SHP77 treated with DMSO at 0.1 percent for 48 hours (cell line): ENCODE measurements at places on chromosomes 4 and X.

DNA sequence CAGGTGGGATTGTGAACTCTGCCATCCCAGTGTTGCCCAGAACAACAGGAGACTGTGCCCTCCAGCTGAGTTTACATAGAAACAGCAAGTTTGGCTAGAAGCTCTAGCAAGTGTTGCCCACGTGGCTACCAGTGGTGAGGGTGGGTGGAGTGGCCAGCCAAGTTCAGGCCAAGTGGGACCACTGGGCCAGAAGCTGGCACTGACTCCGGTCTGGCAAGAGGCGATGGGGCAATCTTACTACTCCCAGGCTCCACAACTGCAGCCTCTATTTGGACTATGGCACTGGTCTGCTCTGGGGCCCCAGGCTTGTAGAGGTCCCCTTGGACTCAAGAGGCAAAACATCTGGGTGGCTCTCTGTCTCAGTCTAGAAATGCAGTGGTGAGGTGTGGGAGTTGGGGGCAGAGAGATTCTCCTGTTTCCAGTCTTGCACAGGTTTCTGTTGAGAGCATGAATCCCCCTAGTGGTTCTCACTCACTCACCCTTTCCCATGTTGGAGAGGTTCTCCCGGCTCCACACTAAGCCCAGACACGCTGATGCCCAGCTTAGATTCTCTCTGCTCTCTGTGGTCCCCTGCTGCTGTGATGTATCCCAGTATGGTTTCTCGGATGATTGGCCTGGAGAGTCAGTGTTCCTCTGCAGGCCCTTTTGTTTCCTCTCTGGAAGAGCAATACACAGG is 615.3 kb downstream of the PDHA2 start:
- DNase-seq = no peak

DNA sequence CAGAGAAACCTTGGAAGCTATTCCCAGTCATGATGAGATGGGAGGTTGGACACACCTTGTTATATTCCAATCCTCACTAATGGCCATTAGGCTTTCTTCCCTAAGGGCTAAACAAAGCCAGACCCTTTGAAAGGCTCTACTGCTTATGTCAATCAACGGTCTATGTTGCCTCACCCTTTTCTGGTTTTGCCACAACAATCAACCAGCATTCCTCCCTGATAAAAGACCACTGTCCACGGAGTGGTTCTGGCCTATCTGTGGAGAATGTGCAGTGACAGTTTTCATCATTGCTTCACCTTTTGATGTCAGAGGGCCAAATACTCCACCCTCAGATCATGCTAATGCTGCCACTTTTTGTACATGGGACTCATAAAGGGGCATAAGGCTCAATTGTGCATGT is 913.4 kb downstream of the RPA4 start:
- DNase-seq = no peak

- no peak for DNase-seq
These were observed 4.3 kb downstream of the RPS3A start for GRCh38 chr4:151103758-151104157.

GRCh38 chrX:36867143-36867542 is 141.0 kb upstream of the FAM47C start:
- peak; percentile 19 for DNase-seq

- DNase-seq = no peak
These were observed 336.8 kb upstream of the CLNK start for GRCh38 chr4:11021333-11021732.

- DNase-seq = no peak
These were observed 722.1 kb downstream of the PCDH7 start for GRCh38 chr4:31442236-31442635.

- no peak for DNase-seq
These were observed 73.7 kb downstream of the RTL9 start for GRCh38 chrX:110432091-110432905.

DNA sequence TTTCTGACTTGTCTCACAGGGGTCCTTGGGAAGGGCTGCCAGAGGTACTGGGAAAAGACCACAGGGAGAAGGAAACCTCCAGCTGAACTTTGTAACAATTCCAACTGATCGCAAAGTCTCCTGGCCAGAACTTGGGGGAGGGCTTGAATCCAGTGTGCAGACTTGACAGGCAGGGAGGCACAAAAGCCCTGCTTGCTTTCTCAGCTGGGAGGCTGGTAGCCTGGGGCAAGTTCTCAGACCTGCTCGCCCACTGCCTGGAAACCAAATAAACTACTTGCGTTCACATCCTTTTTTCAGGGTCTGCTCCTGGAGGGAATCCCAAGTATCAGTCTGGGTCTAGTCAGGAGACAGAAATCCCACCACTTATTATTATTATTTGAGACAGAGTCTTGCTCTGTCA is 48.0 kb upstream of the CASK start:
- DNase-seq = no peak

- DNase-seq = no peak
These were observed 211.2 kb downstream of the NSUN7 start for GRCh38 chr4:40960941-40961340.

GRCh38 chrX:96181605-96182004 is 503.0 kb upstream of the DIAPH2 start:
- no peak for DNase-seq

GRCh38 chr4:47213539-47213938 is 182.2 kb downstream of the GABRB1 start:
- DNase-seq = no peak

- peak; percentile 41 for DNase-seq
These were observed 175.8 kb upstream of the TECRL start for GRCh38 chr4:64584981-64585557.
